ENCODE measurements at places on chromosomes 7 and 10.

GRCh38 chr7:37050801-37051200 lies 326.5 kb upstream of the AOAH start:
- no peak for DNase-seq

DNA sequence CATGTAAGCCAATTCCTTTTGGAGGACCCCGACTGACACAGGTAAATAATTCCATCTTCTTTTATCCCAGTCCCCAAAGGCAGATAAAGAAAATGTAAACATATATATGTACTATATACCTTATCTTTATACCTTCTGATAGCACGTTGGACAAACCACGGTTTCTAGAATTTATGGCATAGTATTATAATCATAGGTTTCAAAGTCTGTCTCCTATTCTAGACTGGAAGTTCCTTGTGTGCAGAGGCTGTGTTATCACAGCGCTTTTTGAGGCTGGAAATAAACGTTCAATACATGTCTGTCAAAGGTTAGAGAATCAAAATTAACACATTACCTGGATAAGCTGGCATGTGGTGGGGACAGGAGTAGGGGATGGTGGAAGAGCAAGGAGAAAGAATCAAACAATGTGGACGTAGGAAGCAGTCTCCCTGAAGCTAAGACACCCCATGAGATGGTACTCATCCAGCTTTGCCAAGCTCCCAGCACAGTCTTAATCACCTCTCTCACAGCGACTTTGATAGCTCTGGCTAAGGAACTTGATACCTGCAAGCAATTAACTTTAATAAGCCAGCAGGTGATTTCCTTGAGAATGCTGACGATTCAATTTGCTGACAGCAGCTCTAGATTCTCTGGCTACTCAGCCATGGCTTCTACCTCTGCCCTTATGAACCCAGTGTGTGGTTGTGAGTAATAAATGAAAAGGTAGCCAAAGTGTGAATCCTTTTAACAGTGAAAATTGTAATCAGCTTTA lies 208.4 kb upstream of the LRRTM3 start:
- DNase-seq = peak; percentile 6

DNA sequence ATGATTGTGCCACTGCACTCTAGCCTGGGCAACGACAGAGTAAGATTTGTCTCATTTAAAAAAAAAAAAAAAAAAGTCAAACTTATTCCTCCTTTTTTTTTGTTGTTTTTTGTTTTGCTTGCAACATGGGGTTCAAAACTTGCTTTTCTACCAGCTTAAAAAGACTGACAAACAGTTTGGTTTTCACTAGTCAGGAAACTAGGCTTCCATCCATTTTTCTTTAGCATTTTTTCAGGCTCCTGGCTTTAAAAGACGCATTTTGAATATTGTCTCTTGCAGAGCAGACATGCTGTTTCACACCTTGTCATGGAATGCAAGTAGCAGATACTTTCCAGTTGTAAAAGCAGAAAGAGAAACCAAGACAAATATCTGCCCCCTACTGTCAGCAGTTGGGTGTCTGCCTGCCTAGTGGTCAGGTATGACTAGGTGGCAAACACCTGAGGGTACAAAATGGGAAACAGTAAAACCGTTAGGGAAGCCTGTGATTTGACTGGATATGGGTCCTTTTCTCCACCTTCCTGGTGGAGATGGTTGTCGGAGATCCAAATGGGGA lies 139.9 kb downstream of the CCDC71L start:
- DNase-seq = no peak

GRCh38 chr10:129288999-129289584 lies 177.9 kb upstream of the MGMT start:
- no peak for DNase-seq

DNA sequence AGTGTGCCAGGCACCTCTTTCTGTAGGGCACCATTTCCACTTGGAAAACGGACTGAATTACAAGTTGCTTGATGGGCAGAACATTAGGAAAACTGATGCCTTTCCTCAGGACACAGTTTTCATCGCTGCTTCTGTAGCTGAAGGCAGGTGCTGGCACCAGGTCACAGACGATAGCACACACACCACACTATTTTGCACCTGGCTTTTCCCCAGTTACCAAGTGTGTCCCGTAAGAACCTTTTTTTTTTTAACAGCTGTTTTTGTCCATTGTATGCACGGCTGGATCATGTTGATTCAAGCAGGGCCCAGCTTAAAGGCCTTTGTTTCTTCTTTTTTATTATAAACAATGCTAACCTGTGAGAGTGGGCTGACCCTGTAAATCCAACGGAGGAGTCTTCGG lies 1.3 kb upstream of the GET4 start:
- DNase-seq = no peak

DNA sequence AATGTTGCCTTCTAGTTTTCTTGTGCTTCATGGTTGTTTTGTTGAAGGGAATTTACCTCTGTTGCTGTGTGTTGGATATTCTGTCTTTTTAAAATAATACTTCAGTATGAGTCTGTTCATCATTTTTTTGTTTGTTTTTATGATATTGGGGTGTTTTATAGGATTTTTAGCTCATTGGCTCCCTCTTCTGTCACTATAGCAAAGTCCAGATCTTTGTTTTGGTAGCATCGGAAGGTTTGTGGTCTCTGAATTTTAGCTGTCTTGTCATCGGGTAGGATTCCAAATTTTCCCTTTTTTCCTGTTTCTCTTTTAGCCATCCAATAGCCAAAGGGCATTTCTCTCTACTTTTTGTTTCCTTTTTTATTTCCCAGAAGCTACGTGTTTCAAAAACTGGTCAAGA lies 91.4 kb downstream of the EXOC4 start:
- no peak for DNase-seq

GRCh38 chr7:116316838-116317628 lies 106.7 kb downstream of the TES start:
- no peak for DNase-seq

GRCh38 chr10:69086001-69086509 lies 1.8 kb upstream of the SRGN start:
- no peak for DNase-seq

DNA sequence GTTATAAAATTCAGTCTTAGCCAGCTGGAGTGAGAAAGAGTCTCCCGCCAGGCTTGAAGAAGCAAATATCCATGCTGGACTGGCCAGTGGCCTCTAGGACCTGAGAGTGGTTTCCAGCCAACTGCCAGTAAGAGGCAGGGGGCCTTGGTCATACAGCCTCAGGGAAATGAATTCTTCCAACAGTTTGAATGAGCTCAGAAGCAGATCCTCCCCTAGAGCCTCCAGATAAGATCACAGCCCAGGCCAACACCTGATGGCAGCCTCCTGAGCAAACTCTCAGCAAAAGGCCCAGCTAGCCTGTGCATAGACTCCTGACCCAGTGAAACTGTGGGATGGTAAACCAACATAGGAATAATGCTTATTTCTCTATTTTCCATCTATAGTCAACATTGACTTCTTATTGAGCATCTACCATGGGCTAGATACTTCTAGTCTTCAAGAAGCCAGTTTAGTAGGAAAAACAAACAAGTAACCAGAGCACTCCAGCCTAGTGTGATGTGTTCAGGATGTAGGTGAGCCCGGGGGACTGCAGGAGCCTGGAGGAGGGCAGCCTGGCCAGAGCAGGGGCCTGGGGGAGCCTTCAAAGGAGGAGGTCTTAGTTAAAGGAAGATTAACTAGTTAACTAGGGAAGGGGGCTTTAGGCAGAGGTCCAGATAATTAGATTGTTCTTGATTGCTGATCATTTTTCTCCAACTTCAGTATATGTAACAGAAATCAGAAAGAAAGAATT lies 115.4 kb upstream of the ADO start:
- DNase-seq = no peak

DNA sequence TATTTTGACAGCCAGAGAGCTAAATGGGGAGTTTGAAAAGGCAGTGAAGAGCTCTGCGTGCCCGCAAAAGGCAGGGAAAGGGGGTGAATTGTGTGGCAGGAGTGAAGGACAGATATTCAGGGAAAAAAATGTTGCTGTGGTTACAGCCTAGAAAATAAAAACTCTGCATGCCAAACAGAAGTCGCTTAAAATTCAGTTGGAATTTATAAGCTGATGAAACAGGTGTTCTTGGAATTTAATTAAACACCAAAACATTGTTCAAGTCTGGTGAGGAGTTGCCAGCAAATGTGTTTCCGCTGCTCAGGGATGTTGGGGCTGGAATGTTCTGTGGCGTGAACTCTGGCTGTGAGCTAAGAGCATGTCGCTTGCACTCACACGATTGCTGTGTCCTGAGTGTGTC lies 169.3 kb downstream of the ADRA2A start:
- DNase-seq = no peak

GRCh38 chr7:74182453-74183090 lies 8.4 kb downstream of the EIF4H start:
- DNase-seq = no peak

DNA sequence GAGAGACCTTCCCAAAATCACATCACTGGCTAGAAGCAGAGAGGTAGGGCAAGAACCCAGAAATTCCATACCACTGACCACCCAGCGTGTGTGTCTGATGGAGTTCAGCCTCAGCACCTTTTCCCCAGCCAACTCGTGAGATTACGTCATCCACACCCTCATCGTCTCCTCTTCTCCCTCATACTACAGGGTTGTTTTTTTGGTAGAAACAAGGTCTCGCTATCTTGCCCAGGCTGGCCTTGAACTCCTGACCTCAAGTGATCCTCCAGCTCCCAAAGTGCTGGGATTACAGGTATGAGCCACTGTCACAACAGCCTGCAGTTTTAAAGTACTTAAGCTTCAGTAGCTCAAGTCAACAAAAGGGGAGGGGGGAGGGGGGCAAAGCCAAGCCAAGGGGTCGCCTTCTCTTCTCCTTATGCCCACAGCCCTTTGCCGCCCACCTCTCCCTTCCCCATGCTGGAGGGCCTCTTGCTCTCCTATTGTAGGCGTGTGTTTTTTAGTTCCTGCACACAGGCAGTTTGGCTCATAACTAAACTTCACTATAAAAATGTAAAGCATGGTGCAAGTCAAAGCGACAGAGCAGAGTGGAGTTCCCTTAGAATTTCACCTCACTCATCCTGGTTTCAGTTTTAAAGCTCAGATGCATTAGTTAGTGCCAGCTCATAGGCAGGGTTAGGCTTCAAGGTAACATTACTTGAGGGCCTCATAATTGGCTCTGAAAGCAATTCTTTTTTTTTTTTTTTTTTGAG lies 5.2 kb upstream of the PRDX3 start:
- DNase-seq = no peak

DNA sequence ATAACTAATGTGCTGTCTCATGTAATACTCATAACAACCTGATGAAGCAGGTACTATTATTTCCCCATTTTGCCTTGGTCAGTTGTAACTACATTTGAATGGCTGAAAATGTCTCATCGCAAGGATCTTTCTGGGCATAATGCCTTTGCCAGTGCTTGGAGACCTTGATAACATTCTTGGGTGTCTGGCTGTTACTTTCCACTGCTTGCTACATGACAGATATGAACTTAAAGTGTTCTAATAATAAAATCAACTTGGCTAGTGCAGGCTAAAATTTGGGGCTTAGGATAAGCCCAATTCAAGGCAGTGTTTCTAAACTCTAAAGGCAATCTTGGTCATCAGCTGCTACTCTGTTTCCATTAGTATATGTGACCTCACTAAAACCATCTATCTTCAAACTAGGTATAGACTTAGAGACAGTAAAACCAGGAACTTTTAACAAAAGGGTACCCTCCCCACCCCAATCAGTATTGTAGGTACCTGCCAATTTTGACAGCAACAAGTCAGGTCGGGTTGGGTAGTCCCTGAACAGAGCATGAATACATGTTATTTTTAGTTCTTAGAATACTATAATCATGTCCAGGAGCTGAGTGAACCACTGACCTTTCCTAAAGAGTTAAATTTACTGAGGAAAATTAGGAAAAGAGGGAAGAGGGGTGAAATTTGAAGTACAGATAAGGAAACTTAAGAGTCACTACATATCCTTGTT lies 68.2 kb upstream of the AHR start:
- no peak for DNase-seq

DNA sequence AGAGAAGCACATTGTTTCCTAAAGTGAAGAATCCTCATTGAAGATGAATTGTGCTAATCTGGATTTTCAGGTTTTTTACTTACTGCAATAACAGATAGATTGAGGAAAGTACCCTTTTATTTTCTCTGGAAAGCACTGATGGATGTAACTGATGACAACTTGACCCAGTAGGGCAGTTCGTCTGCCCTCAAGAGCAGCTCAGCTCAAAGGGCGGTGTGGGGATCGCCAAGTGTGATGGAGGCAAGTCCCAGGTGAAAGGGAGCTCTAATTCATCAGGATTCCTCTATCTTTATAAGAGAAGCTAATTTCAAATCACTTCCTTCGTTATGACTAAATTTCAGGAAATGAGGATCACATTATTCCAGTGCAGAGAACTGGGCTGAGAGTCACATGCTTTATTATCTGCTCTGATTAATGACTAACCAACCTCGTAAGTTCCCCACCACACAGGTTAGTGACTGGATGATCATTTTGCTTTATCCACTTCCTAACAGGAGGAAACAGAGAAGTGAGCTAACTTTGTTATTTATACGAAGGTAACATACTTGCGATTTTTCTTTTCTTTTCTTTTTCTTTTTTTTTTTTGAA lies 98.8 kb downstream of the PFKFB3 start:
- no peak for DNase-seq

DNA sequence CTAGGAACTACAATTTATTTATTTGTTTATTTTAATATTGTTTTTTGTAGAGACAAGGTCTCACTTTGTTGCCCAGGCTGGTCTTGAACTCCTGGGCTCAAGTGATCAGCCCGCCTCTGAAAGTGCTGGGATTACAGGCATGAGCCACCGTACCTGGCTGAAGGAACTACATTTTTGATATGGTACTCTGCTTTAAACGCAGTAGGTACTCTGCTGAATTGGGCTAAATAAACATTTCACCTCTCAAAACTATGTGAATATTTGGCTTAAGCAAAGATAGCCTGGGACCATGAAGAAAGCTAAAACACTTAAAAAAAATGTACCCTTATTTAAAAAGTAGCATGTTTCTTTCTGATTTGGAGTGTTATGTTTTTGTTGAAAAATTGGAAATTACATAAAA lies 138.2 kb downstream of the ADK start:
- no peak for DNase-seq

DNA sequence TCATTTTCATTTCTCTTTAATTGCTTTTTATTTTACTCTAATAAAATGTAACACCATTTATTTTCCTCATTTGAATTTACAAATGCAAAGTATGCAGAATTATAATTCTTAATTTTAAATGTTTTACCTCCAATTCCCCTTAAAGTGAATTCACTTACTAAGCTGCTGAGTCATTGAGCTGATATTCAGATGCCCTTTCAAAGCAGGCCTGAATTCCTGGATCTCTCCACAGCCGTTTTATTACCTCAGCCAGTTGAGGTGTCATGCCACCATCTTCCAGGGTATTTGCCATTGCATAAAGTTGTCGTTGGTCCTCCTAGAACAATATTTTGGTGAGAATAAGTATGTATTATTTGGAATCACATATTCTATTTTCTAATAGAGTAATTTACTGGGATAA lies 33.2 kb downstream of the GNAT3 start:
- DNase-seq = no peak

All from NCI-H510A treated with DMSO at 0.1 percent for 48 hours (cell line).